ENCODE measurements at places on chromosomes 4 and X.
A peak's percentile ranks its signal among the peaks of the same experiment; 100 is the strongest.

- DNase-seq, result peak; percentile 6
These were observed 77.1 kb downstream of the ZFYVE28 start for GRCh38 chr4:2341261-2341841.

GRCh38 chr4:147009875-147010274, 64.2 kb upstream of the TTC29 start:
- no peak for DNase-seq

DNA sequence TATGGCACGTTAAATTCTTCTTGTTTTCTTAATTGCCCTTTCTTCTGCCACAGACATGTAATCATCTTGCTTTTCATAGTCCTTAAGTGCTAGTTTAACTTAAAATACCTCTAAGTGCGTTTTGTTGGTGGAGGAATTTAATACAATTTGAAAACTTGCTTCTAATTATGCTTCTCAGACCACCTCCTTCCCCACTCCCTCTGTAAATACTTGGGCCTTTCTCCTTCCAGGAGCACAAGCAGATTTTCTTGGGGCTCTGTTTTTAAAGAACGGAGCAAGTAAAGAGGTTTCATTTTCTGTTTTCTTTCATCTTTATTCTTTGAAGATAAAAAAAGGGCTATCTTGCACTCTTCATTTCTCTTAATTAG, 559 bp upstream of the PCDH18 start:
- no peak for DNase-seq

DNA sequence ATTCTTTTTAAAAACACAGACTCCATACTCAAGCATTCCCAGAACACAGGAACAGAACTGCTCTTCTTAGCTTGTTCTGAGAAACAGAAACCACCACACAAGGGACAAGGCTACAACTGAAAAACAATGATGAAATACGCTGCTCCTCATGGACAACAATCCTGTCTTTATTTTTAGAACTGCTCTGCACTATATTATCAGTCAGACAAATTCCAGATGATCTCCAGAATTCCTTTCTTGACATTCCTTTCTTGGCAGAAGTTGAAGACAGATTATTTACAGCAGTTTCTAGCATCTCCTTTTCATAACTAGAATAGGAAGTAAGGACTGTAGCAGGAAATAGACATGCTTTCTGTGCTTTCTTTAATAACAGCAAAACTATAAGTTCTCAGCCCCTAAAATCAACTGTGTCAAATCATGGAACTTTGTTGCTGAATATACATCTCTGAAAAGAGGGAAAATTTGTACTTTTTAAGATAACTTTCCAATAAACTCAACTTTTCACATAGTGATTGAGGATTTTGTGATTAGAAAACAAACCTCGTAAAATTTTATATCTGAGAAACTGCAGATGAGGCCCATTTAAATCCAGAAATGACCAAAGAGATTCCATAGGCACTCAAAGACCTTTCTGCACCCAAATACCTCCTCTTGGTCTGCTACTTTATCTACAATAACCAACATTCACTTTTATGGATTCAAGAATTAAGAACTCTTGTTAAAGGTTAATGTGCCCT, 35.9 kb downstream of the ANTXR2 start:
- DNase-seq, result no peak

Measured in stimulated activated CD4-positive, alpha-beta T cell treated with anti-CD3 and anti-CD28 coated beads, Interleukin-2, amount 100 ng/mL, for 24 hours (primary cell).